ENCODE measurements at places on chromosomes 6 and 20.

GRCh38 chr6:158854214-158855101, 35.3 kb upstream of the EZR start:
- peak; percentile 76 for DNase-seq

DNA sequence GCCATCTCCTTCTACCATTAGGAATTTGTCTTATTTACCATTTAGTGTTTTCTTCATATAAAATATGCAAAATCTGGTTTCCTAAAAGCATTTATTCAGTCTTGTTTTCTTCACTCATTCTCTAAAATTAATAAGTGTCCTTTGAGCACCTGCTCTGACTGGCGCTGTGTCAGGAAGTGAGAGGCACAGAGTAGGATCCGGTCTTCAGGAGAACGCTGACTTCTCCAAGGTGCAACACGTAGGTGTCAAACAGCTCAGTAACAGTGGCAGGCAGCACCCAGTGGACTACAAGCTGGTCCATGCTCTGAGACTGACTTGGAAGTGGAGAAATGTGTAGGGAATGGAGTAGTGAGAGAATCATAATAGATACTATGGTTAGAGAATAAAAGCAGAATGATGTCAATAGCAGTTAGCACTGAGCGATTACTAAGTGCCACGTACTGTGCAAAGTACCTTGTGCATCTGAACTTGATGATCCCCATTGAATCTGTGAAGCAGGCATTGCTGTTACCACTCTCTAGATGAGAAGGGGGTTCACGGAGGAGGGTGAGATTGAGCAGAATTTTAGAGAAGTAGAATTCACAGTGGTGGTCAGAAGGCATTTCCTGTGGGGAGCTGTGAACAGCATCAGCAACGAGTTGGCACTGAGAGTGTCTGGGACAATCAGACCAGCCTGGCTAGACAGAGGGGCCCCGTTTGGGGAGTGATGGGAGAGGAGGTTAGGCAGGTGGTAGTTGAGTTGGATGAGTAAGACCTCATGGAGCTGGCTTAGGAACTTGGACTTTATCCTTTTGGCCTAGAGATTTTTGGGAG, 569.8 kb downstream of the QKI start:
- no peak for DNase-seq

DNA sequence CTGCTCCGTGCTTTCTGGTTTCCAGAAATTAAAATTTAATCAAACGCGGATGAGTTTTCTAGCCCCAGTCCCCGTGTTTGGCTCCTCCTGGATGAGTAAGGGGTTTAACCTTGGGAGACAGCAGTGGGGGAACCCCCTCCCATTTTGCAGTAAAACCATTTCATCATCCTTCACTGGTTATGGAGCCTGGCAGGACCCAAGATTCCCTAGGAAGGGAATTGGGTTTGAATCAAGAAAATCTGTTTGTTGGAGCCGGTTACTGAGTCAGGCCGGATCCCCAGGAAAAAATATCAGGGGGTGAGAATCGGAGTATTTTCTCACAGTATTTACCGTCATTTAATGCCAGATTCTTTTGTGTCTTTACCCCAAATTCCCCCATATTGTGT, 754 bp downstream of the YWHAB start:
- no peak for DNase-seq

- DNase-seq = no peak
Observed at GRCh38 chr6:17393892-17394631, 667 bp downstream of the CAP2 start.

- DNase-seq = no peak
Observed at GRCh38 chr6:34834789-34835518, 43.1 kb downstream of the BLTP3A start.

DNA sequence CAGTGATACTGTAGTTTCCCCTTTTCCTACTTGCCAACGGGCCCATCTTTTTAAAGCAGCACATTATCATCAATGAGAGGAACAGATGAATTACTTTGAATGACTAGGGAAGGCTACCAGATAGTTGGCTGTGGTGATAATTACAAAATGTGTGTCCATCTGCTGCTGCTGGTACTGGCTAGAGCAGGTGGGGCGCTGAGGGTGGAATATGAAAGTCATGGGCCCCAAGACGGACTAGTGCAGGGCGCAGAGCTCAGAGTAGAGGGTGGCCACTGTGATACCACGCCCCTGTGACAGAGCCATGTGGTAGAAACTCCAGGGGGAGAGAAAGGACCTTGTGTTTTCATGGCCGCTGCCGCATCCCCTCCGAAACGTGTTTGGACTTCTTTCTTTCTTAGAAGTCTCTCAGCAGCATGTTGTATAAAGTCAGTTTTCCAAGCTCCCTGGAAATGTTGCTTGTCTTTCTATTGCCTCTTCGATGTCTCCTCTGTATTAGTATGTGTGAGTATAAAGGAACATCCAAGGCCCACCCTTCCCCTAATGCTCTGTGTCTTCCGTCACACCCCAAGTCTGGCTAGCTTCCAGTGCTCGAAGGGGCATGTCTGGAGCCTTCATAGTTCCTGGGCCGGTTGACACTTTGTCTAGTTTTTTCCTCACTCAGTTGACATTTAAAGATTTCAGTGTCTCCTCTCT, 88.1 kb downstream of the PPP1R14C start:
- DNase-seq = no peak

DNA sequence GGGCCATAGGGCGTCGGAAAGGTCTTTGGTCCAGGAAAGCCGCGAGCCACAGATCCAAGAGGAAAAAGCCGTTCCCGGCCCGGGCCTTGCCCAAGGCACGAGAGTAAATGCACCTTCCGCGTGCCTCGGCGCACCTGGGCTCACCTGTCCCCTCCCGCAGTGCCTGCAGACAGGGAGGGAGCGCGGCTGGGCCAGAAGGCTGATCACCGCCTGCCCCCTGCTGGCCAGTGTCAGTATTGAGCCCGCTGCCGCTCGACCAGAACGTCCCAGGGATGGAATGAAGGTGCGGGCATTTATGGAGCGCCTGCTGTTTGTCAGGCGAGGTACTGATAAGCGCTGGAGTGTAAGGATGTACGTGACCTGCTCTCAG, 679 bp upstream of the LPIN3 start:
- DNase-seq = peak; percentile 40

GRCh38 chr6:10146715-10147451, 268.0 kb downstream of the TFAP2A start:
- DNase-seq = peak; percentile 23

DNA sequence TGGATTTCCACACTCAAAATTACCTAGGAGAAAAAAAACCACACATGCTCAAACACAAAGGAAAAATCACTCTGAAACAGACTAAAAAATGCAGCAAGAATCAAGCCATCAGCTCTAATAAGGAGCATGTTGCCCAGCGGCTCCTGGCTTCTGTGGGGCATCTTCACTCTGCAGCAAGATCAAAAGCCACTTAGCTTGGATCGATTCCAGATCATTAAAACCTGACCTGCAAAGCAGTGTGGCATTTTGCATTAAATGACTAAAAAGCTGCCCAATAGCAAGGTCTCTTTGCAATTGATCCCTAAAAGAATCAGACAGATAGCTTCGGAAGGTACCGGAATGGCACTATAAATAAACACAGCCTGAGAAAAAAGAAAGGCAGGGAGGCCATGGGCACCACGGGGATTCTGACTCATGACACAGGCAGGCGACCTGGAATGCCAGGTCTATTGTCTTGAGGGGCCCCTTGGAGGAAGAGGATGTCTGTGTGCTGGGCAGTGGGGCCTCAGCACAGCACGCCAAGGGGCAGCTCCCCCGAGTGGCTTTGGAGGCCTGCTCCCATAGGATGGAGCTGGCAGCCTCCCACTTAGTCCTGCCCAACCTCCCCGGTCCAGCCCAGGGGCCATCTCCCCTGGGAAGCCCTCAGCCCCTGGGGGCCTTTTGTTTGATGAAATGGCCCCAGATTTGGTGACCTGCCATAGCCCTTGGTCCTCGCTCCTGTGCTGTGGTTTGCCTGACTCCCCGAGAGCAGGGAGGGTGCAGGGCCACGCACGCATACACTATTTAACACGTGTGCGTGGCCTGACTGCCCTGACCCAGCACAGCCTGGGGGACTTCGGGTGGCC, 7.6 kb downstream of the LEMD2 start:
- no peak for DNase-seq

GRCh38 chr6:90008908-90009501, 114.7 kb downstream of the GJA10 start:
- no peak for DNase-seq

- DNase-seq = peak; percentile 4
Observed at GRCh38 chr6:123804014-123804786, 535 bp downstream of the NKAIN2 start.

DNA sequence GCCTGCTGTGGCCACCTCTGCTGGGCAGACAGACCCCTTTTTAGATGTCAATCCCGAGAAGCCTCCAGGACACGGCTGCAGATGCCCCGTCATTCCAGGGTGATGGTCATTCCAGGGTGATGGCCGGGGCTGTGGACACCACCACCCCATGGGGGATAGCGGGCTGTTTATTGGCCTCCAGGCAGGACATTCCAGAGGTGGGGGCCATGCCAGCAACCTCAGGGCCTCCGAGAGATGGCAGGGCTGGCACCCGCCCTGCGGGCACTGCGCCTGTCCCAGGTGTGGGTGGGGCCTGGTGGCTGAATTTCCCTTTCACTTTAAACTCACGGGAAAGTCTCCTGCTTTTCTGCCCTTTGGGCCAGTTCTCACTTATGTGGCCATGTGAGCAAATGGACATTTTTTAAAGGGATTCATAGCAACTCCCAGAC, 14.5 kb downstream of the COL9A3 start:
- no peak for DNase-seq

DNA sequence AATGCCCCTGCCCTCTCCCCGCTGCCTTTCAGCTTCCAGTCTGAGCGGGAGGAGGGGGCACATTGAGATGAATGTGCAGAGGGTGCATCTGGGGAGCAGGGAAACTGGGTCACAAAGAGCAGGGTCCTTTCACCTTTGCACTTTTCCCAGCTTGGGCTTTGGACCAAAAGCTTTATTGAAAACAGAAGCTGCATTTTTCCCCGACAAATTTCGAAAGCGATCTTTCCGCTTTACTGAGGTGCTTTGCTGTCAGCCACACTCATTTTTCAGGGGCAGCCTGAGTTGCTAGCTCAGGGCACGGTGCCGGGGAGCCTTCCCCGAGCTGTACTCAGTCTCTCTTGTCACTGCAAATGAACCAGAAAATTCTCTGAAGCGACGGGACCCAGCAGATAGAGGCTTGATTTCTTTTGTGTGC, 283.7 kb upstream of the SOX4 start:
- no peak for DNase-seq

GRCh38 chr20:49484180-49485140, 2.0 kb upstream of the KCNB1 start:
- no peak for DNase-seq

DNA sequence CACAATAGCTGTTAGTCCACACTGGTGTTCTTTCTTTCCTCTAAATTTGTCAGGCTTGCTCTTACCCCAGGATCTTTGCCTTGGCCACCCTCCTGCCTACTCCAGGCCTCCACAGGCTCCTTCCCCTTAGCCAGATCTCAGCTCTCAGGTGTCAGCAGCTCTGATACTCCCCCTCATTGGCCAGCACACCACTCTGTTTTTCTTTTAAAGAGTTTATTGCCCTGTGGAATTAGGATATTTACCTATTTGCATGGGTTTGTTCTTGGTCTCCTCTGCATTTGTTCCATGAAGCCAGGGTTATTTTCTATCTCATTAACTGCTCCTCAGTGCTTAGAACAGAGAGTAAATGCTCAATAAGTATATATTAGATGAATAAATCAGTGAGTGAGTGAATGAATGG, 36.8 kb downstream of the GCNT2 start:
- DNase-seq = no peak

GRCh38 chr6:7671581-7671980, 54.3 kb upstream of the BMP6 start:
- DNase-seq = no peak

GRCh38 chr20:6756693-6757595, 10.5 kb upstream of the BMP2 start:
- no peak for DNase-seq

DNA sequence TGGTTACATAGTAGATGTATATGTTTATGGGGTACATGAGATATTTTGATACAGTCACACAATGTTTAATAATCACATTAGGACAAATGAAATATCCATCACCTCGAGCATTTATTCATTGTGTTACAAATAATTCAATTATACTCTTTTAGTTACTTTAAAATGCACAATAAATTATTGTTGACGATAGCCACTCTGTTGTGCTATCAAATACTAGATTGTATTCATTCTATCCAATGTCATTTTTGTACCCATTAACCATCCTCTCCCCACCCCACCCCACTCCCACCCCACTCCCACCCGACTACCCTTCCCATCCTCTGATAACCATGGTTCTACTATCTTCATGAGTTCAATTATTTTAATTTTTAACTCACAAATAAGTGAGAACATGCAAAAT, 585.4 kb downstream of the CDH26 start:
- DNase-seq = no peak

- no peak for DNase-seq
Observed at GRCh38 chr6:11445146-11445545, 92.4 kb upstream of the TMEM170B start.

DNA sequence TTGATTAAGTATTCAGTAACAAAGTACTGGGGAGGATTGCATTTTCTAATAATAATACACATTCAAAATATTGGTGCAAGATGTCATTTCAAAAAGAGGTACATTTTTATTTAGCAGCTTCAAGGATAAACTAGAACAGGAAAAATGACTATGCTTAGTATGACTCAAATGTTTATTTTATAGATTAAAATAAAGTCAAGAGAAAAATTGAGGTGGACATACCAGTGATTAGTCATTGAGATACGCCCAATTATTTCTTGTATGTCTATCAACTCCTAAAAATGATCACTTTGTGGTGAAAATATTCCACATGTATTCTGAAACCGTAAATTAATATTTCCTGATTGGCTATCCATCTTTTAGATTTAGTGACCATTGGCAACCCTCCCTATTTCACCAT, 96.7 kb downstream of the PHF3 start:
- DNase-seq = no peak

DNA sequence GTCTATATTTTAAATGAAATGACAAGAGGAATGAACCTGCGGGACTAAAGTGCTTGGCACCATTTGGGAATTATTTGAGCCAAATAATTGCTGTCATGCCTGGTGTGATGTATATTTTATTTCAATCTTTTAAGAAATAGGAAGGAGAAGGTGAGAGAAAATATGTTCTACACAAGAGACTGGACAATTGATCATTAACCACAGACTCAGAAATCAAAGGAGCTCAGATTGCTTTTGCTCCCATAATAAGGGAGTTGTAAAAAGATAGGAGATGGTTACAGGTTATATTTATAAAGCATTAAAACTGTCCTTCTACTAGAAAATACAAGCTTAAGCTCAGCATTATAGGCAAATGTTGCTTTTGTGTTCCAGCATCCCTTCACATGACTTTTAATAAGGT, 515.2 kb upstream of the SULF2 start:
- no peak for DNase-seq

GRCh38 chr6:4813055-4813454, 36.9 kb downstream of the CDYL start:
- no peak for DNase-seq

All from Jurkat, Clone E6-1 (cell line).